ENCODE measurements at places on chromosomes 12 and 14.

DNA sequence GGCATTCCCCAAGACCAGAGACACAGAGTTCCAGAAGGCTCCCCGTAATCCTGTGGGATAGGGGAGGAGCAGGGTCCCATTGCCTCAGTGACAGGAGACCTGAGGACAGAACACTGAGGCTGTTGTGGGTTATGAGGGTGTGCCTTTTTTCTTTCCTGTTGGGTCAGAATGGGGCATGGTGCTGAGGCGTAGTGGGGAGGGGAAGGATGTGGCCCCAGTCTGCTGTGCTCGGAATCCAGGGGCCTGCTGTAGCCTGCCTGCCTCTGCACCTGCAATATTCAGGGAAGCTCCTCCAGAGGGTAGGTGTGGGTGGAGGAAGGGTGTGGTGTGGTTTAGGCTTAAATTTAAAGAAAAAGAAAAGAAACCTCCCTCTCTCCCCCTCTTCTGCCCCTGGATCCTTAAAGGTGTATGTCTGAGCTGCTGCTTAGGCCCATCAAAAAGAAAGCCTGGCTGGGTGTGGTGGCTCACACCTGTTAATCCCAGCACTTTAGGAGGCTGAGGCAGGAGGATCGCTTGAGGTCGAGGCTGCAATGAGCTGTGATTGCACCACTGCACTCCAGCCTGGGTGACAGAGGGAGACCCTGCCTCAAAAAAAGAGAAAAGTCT, 18.7 kb downstream of the PLEKHG3 start:
- DNase-seq: no peak

- no peak for DNase-seq
These were observed 46.6 kb downstream of the TSPAN11 start for GRCh38 chr12:30973175-30973574.

GRCh38 chr12:46725332-46725731, 100.5 kb downstream of the SLC38A4 start:
- no peak for DNase-seq

DNA sequence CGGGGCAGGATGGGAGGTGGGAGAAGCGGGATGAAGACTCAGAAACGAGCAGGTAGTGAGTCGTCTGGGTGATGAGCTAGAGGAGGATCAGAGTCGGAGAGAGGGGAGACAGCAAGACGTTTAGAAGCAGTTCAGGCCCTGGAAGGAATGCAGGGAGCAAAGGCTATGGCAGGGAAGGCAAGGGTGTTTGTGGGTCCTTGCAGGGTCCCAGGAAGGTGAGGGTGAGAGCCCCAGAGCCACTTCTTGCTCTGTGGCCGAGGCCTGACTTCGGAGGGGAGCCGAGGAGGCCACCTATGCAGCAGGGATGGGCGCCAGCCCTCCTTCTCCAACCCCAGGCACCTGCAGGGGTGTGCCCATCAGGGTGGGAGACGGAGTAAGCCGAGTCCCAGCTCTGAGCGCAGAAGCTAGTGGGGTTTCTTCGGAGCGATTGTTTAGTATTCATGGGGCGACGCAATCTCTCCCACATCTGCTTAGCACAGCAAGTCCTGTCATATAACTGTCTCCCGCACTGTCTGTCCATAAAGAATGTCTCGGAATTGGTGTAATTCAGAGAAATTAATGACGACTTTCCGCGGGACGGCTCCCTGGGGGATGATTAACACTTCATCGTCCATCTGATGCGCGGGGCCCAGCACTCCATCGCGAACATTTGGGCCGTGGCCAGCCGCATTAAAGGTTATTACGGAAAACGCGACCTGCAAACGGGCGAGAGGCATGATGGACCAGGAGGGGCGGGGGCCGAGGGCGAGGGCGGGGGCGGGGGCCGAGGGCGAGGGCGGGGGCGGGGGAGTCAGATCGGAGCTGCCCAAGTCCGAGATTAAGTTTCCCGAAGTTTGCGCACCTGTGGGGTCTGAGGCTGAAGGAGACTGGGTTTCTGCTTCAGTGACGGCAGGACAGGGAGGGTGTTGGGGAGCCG, 12.2 kb upstream of the CALCOCO1 start:
- DNase-seq: no peak

- DNase-seq: no peak
These were observed 72.2 kb downstream of the ST8SIA1 start for GRCh38 chr12:22262309-22262708.

DNA sequence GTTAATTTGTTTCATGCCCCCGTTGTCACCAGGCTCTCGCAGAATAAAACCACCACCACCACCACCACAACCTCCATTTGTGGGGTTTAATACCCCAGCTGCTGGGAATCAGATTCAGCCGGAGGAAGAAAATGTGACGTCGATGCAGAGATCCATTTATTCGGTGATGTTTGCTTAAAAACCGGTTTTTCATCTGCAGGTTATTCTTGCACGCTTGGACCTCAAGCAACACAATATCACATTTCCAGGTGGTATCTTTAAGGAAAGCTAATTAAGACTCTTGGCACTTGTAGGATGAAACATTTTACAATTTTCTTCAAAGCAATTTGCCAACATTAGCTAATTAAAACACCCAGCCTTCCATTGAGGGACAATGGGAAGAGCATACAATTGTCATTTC, 39.8 kb downstream of the SPRING1 start:
- DNase-seq: no peak

Data from KBM-7 (cell line).